ENCODE measurements at places on chromosomes 3 and 15.

GRCh38 chr15:50968353-50968752 lies 59.9 kb downstream of the AP4E1 start:
- DNase-seq, result no peak

DNA sequence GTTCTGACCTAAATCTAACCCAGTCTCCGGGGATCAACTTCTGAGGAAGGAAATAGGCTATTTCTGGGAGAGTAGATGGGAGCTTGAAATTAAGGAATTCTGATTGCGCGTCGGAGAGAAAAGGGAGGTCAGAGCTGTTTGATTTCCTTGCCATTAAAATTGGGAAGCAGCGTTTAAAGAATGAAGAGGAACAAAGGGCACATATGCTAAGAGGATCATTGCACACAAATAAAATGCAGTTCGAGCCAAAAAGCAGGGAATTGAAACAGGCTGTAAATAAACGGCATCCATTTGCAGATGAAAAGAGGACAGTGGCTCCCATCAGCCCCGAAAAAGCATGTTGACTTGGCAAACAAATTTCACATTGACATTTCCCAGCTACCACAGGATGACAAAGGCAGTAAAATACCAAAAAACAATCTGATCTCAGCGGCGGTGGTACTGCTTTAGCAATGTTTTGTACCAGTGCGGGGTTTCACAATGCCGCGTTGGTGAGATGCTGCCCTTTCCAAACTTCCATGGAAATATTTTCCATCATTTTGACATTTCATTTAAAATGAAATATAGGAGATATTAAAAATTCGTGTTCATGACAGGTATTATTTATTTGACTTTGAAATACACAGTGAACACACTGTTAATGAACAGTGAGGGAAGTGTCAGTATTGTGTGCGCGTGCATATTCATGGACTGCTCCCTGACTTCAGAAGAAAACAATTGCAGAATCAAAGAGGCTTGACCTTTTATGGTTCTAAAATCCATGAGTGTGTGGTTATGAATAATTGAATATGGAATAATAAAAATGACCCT lies 108.8 kb downstream of the SQOR start:
- no peak for DNase-seq

DNA sequence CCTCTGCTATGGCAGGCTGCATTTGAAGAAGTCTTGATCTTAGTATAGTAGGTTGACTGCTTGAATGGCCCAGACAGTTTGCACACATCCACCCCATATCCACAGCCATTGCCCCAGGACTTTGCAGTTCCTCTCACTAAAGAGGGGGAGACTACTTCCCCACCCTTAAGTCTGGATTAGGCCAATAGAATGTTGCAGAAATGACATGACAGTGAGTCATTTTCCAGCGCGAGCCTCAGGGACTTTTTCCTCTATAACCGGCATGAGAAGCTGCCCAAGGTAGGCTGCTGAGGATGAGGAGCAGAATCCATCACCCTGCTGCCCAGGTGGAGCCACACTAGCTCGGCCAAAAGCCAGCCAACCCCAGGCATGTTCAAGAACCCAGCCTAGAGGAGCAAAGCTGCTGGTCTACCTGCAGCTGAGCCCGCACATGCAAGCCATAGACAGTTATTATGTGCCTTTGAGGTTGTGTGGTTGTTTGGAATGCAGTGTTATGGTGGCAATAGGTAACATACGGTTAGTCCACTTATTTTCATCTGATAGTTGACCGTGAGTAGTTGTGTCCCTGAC lies 113.9 kb downstream of the TLE3 start:
- DNase-seq, result no peak

- no peak for DNase-seq
These were observed 599.3 kb downstream of the PYDC2 start for GRCh38 chr3:192060160-192060781.

DNA sequence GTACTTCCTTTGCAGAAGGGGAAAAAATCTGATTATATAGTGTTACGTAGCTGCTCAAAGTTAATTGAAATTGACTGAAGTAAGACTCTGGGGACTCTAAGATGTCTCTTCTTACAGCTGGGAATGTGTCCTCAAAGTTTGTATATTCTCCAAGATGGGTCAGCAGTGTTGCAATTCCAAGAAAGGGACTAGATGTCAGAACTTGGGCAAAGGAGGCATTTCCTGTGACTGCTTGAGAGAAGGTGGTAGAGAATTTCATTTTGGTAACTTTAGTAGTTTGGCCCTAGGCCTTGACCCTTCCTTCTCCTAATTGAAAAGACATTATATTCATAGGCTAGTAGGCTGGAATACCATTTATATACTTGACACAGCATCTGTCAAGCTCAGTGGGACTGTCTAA lies 33.9 kb downstream of the PTPRG start:
- no peak for DNase-seq

DNA sequence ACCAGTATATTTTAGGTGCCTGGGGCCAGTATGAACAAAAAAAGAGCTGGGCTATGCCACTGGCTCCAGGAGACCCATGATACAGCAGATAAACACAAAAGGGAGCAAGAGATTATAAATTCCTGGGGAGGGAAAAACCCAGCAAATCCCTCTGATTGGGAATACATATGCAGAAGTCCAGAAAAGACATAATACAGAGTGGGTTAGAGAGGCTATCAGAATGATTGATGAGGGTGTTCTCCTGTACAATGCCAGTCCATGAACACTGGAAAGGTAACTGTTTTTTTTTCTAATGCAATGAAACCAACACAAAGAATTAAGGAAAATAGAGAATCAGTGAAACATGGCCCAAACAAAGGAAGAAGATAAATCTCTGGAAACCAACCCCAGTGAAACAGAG lies 5.4 kb upstream of the VPS39 start:
- no peak for DNase-seq

GRCh38 chr3:176375519-176375918 lies 821.8 kb downstream of the TBL1XR1 start:
- no peak for DNase-seq

- no peak for DNase-seq
These were observed 393.0 kb downstream of the IGSF11 start for GRCh38 chr3:118641608-118642007.

DNA sequence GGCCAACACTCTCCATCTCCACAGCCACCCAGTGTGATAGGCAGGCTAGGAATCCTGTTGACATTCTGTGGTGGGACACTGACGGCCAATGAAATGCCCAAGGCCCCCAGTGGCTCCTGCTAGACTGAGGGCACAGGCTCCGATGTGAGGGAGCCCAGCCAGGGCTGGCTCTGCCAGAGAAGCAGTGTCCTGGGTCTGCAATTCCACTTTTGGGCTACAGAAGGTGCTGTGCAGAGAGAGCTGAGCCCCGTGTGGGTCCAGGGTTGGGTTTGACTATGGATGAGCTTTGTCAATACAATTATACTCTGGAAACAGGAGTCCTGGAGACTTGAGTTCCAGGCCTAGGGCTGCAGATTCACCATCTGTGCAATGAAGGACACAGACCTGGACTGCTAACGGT lies 55.7 kb upstream of the TMEM115 start:
- no peak for DNase-seq

- no peak for DNase-seq
These were observed 6.5 kb downstream of the ARHGEF3 start for GRCh38 chr3:56795097-56795828.

- no peak for DNase-seq
These were observed 27.5 kb downstream of the CDCP1 start for GRCh38 chr3:45118615-45119071.

All from AG04449 (cell line).